ENCODE measurements at places on chromosomes 12 and 14.

GRCh38 chr12:42904683-42905418 is 315.3 kb upstream of the PRICKLE1 start:
- DNase-seq = no peak

DNA sequence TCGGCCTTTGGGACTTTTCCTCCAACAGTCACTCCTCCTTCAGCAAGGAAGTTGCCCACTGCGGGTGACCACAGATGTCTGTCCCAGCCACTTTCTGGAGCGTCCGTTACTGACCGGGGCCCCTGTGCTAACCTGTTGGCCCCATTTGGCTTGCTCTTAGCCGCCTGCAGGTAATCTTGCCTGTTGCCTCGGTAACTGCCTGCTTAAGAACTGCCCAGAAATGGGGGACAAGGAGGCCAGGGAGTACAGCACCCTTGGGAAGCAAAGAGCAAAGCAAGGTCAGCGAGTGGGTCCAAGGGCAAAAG is 338.8 kb upstream of the SFSWAP start:
- DNase-seq = no peak

DNA sequence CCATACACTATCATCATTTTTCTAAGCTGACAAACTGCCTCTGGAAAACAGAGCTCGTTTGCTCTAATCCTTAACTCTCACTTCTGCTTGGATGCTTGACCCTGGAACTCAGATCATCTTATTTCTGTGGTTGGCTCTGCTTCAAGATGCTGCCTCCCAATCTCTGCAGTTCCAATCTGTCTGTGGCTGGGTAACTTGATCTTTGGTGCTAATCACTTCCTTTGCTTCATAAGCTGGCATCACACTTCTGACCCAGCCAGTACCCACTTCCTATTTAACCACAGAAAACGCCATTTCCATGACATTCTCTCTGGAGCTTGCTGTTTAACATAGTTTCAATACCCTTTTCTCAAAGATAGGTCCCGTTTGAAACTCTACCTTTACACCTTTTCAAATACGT is 254.2 kb downstream of the ACSS3 start:
- DNase-seq = no peak

DNA sequence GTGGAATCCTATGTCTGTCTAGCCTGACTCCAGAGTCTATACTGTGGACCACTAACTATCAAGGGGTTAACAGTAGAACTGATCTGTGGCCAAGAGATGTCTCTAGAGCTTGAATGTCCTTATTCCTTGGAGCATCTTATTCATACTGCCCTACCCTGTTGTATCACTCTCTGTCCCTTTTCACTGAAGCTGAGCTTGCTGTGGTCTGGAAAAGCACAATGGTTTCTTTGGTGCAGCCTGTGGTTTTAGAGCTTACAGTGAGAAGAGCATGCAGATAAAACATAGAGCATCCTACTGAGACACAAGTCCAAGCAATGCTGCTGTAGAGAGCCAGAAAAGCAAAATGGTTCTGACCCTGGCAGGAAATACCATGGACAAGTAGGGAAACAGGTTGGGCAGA is 367.0 kb upstream of the ATP2B1 start:
- no peak for DNase-seq

DNA sequence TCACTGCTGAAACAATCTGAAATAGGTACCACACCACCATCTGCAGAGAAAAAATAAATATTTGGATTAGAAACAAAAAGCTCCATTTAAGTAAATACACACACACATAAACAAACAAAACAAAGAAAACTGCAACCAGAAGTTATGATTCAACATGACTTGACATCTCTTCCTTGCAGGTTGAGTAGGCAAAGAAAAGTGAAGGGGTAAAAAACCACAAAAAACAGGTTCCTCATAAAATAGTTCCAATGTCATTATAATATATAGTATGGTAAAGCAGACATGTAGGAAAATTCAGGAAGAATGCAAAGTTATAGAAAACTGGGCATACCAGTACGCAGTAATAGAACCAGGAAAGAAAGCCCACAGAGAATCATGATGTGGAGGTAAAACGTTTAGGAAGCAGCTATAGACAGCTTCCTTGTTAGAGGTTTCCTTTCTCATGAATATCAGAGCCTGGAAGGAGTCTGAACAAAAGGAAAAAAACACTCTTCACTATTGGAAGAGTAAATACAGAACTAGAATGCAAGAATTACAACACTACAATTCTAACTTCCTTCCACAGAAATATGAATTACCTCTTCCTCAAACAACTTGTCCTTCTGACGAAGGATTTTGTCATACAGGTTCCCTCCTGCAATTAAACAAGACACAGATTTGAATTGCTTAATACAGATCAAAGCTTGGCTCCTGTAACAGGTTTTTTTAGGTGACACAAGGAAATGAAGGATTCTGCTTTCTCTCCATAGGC is 6.1 kb downstream of the NEK9 start:
- no peak for DNase-seq

GRCh38 chr12:19916974-19917373 is 451.4 kb upstream of the PDE3A start:
- DNase-seq = peak; percentile 96

DNA sequence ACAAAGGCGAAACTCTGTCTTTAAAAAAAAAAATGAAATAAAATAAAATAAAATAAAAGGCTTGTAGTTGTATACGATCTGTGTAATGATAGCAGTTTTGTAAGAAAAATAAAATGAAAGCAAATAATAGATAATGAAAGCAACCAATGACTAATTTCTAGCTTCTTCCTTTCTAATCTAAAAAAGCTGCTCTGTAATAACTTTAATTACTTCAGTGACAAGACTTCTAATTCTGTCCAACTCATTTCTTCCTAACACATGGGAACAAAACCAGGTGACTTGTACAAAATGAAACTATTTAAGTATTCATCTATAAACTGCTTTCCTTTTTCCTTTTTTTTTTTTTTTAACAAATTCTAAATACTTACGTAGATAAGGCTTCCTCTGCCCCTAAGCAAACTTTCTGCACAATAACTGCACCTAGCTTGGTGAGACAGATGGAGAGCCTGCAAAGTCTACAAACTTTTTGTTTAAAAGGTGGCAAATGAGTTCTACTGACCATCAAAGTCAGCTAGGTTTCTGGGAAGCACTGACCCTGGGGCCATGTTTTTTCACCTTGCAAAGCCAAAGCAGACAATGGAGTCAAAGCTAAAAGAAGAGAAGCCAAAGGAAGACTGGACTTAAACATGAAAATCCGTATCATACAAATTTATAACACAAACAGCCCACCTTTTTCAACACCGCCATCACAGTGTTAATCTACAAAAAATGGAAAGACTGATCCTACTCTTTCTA is 28.2 kb downstream of the DENND5B start:
- DNase-seq = no peak

DNA sequence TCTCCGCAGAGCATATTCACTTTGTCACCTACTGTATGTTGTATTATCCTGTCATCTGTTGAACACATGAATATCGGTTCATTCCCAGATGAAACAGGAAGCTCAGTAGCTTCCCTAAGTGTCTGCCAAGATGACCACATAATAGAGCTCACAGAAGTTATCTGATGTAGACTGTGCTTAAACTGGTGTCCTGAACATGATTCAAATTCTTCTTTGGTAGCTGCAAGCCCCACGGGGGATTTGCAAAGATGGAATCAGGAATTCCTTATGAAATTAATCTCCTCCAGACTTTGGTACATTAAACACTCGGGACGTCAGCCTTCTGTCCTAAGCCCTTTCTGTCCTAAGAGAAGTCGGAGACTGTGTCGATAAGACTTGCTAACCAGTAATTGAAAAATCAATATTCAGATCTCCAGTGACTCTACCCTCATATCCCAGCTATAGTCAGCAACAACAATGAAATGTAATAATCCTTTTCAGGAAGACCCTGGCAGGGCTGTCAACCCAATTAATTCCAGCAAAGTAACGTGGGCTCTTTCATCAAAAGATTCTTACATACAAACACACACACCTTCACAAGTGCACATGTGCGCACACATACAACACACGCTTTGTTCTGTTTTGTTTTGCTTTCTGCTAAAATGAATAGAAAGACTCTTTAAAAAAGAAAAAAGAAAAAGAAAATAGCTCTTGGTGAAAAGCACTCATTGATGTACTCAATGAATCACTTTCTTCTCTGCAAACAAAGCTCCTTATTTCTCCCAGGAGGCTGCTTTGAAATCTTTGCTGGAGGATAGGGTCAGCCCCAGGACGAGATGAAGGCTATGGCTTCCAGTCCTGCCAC is 127.2 kb downstream of the RIMBP2 start:
- DNase-seq = no peak

- DNase-seq = no peak
These were observed 55.4 kb downstream of the ASCL1 start for GRCh38 chr12:103012884-103013283.

DNA sequence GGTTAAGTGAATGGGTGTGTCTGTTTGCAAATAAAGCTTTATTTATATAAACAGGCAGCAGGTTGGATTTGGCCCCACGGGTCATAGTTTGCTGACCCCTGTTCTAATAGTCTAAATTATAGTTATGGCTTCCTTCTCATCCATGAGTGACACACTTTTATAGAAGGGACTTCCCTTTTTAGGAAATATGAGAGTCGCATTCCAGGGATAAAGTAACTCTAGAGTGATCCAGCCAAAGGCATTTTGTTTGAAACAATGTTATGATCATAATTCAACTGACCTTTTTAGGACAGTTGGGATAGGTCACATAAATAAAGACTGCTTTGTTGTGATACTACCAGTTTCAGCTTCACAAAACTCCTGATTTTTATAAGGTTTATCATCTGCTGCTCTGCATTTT is 87.9 kb downstream of the ALX1 start:
- no peak for DNase-seq

- DNase-seq = no peak
These were observed 157.4 kb downstream of the PTCSC3 start for GRCh38 chr14:36019126-36019525.

GRCh38 chr12:113240395-113240794 is 19.1 kb downstream of the TPCN1 start:
- no peak for DNase-seq

GRCh38 chr12:18861287-18861858 is 123.5 kb downstream of the CAPZA3 start:
- peak; percentile 15 for DNase-seq

DNA sequence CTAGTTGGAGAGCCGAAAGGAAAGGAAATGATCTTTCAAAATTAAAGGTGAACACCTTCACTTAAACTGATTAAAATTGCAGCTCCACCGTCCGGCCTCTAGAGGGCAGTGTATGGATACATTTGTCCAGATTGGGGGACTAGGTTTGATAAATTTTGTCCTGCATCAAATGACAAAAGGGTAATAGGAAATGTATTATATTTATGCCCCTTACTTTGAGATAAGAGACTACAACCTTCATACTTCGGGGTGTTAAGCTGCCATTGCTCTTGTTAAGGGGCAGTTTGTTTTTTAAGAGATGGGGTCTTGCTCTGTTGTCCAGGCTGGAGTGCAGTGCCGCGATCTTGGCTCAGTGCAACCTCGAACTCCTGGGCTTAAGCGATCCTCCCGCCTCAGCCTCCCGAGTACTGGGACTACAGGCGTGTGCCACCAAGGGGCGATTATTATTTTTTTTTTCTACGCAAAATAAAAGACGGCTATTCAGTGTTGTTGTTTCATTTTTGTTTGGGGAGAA is 818 bp upstream of the SUOX start:
- peak; percentile 35 for DNase-seq

DNA sequence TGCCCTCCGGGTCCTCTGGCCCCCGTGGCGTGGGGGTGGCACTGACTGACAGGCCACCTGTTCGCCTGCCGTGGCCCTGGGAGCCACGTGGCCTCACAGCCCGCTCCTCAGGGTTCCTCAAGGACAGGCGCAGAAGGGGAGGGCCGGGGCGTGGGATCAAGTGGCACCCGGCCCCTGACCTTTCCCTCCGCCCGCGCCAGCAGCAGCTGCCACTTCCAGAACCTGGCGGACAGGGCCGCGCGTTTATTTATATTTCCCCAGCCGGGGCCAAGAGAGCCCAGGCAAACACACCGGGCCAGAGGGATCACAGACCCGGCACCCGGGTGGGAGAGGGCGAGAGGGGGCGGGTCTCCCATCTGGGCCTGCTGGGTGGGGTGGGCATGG is 92.6 kb downstream of the RFLNA start:
- DNase-seq = no peak

- no peak for DNase-seq
These were observed 110.1 kb upstream of the FAR2 start for GRCh38 chr12:29039013-29039412.

- DNase-seq = no peak
These were observed 12.9 kb downstream of the GNG2 start for GRCh38 chr14:51873221-51873893.

DNA sequence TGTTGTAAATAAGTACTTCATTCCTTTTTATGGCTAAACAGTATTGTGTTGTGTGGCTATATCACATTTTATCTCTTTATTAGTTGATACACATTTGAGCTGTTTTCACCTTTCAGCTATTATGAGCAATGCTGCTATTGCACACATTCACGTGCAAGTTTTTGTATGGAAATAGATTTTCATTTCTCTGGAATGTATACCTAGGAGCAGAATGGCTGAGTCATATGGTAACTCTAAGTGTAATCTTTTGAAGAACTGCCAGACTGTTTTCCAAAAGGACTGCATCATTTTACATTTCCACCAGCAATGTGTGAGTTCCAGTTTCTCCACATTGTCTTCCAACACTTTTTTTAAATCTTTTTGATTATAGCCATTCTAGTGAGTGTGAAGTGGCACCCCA is 134.0 kb downstream of the SRGAP1 start:
- no peak for DNase-seq

DNA sequence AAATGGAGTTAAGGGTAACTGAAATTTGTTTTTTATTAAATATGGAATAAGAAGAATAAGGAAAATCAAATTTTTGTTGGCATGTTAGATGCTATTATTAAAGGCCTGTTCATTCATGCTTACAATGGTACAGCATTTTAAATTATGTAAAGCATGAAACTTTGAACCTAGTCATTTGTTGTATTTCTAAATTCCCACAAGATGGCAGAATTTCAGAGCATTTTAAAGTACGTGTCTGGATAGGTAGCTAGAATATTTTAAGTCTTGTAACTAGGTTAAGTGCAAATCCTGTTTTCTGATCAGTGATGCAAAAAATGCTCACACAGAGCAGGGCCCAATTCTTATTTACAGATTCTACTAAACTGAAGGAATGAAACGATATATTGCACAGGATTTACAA is 585.6 kb upstream of the MIS18BP1 start:
- DNase-seq = no peak
